GM23248 (cell line): ENCODE measurements at places on chromosomes 5 and 9. TPM values are rescaled to one million over a fixed set of nuclear protein-coding genes. Genes with fewer than 3 reads are reported as not detected.

The PDZD2 gene
- polyA plus RNA-seq: 0.21 and 0.43 TPM in 2 replicates

The NCBP1 gene
- polyA plus RNA-seq: 28.5 and 31.8 TPM in 2 replicates

The CDC14B gene
- polyA plus RNA-seq: 7.6 and 8.1 TPM in 2 replicates

DNA sequence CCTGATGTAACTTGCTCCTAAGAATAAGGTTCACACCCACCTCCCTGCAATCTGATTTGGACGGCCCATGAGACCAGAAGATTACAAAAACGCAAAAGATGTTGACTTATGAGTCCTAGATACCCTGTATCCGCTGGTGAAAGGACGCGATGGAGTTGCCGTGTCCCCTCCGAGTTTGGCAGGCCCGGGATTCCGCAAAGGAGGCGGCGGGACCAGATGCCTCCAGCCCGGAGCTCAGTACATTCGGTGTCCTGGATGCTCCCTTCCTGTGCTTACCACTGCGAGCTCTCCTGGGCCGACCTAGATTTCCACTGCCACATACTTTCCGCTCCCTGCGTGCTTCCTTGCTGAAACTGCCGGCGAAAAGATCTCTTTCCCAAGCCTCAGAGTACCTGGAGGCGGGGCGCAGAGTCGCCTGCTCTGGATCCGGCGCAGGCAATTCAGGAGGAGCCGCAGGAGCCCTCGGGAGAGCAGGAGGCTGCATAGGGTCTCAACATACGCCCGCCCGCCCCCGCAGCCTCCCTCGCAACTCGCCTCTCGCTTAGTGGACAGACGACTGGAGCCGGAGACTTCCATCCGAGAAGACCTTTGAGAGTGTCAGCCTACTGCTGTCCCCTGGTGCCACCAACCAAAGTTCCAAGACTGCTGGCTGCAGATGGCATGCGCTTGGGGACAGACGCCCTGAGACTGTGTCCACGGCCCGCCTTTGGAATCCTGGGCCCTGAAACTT lies 39.8 kb downstream of the ANXA2R start:
- H3K27ac ChIP-seq: no peak overlapping the region
- no peaks in the 10 kb centered on the region for H3K4me1 ChIP-seq
- DNase-seq: peak; percentile 52
- peak overlapping the region; percentile 53 for H3K4me3 ChIP-seq

DNA sequence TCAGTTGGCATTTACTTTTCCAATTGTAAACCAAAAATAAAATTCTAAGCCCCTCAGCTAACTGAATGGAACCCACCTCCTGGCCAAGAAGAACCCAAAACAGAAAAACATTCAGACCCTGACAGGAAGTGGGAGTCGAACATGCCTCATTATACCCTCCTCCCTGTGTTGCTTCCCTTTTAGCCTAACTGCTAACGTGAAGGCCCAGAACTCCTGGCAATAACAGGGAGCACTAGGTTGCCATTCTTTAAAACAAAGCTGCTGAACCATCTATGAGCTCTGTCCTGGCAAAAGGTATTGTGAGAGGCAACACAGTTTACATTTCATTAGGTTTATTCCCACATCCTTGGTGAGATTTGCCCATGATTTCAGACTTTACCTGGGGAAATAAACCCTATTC lies 481.4 kb downstream of the CHSY3 start:
- H3K27me3 ChIP-seq: no peaks in the 10 kb centered on the region
- DNase-seq: no peak
- no peak overlapping the region for H3K4me3 ChIP-seq

DNA sequence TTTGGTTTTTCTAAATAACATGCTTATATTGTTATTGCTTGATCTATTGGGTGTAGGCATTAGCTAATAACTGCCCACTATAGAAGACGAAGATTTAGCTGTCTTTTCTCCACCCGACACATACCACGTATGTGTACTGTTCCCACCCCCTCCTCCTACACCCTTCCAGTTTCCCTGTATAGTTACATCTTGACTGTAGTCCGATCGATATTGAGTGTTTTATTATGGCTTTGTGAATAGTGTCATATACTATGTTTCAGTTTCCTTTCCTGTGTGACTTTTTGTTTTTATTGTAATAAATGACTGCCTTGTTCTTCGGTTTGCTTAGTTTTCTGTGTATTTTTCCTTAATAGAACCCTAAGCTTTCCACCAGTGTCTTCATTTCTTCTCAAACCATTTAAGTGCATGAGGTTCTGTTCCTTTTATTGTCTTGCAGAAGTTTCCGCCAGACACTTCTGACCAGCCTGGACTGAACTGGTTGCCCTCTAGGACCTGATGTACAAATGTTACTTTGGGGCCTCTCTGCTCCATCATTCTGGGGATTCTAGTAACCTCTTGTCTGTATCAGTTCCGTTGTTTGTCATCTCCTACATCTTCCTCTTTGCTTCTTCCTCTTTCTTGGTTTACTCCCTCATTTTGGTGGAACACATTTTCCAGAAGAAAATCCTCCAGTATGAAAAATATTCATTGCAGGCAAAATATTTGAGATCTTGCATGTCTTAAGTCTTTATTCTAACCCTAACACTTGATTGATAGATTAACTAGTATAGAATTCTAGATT lies 61.8 kb downstream of the PRKACG start:
- H3K27me3 ChIP-seq: no peaks in the 10 kb centered on the region
- H3K36me3 ChIP-seq: no peaks in the 10 kb centered on the region
- no peak for DNase-seq
- H3K27ac ChIP-seq: no peak overlapping the region

DNA sequence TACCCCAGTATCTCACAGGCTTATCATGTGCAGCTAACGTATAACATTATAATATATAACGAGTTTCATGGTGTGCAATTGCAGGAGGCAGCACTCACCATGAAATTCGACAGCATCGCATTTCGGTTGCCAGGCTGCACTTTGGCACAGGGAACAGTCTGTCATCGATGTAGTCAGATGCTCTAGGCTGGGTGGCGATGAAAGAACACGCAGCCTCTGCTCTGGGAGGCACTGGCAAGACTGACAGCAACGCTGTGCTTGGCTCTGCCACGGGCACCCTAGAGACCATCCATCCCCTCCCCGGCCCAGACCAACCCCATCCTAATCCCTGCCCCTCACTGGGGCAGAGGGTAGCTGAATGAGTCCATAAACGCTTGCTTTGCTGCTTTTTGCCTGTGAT lies 290.8 kb downstream of the MED10 start:
- H3K4me3 ChIP-seq: no peak overlapping the region
- no peaks in the 10 kb centered on the region for H3K4me1 ChIP-seq
- no peak for DNase-seq
- no peaks in the 10 kb centered on the region for H3K36me3 ChIP-seq
- H3K27me3 ChIP-seq: no peaks in the 10 kb centered on the region

DNA sequence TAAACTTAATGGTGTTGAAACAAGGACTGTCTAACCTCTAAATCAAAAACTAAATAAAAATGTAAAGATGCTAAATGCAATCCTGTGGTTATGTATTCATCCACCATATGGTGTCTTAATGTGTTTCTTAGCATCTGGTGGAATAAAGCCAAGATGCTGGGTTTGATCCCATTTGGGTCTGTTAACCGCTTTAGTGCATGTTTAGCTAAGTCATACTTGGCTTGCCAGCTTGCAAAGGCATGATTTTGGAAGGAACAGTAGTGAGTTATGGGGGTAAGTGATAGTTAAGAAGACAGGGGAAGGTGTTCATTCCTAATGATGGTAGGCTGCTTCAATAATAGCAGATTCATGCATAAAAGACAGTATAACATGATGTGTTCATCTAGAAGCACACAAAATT lies 139.0 kb upstream of the SLC27A6 start:
- no peaks in the 10 kb centered on the region for H3K4me1 ChIP-seq
- H3K36me3 ChIP-seq: no peaks in the 10 kb centered on the region
- DNase-seq: no peak
- H3K27me3 ChIP-seq: no peaks in the 10 kb centered on the region
- no peak overlapping the region for H3K4me3 ChIP-seq

GRCh38 chr5:134086943-134087305 lies 27.6 kb upstream of the TCF7 start:
- no peaks in the 10 kb centered on the region for H3K36me3 ChIP-seq
- no peak overlapping the region for H3K27ac ChIP-seq
- H3K4me1 ChIP-seq: peaks cover 1% of the 10 kb centered on the region; the same call in 1 of the 2 replicates

GRCh38 chr5:134758176-134758503 lies 439 bp upstream of the DDX46 start:
- no peaks in the 10 kb centered on the region for H3K27me3 ChIP-seq
- no peak for DNase-seq
- peaks cover 12% of the 10 kb centered on the region for H3K4me1 ChIP-seq
- peak overlapping the region; percentile 94 for H3K4me3 ChIP-seq
- no peaks in the 10 kb centered on the region for H3K36me3 ChIP-seq
- H3K27ac ChIP-seq: peak overlapping the region; percentile 63

DNA sequence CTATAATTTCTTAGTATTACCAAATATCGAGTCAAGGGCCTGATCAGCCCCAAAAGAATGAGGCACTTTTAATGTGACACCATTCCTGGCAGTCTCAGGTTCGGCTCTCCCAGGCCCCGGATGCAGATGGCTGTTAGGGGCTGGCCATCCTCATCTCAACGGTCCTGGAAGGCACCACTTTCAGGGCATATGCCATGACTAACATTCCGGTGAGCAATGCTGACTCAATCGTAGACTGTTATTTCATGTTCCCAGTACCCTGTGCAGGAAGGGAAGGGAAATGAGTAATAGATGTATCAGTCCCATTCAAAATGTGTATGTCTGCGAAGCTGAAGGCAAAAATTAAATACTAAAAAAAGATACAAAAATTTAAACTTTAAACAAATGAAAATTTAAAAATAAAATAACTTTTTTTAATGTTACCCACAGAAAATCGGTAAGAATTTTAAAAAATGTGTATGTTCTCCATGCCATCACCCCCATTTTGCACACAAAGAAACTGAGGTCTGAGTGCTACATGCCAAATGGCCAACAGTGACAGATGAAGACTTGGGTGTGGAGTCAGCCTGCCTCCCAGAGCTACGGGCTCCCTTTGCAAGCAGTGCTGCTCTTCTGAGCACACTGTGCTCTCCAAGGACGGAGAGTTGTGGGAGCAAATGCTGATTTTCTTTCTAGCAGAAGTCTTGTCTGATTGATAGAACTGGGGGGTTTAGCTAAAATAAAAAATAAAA lies 79.0 kb downstream of the GLDC start:
- H3K27ac ChIP-seq: peak overlapping the region; percentile 98
- no peaks in the 10 kb centered on the region for H3K27me3 ChIP-seq
- H3K36me3 ChIP-seq: no peaks in the 10 kb centered on the region
- DNase-seq: peak; percentile 99
- H3K4me3 ChIP-seq: peak overlapping the region; percentile 69
- H3K4me1 ChIP-seq: peaks cover 41% of the 10 kb centered on the region

DNA sequence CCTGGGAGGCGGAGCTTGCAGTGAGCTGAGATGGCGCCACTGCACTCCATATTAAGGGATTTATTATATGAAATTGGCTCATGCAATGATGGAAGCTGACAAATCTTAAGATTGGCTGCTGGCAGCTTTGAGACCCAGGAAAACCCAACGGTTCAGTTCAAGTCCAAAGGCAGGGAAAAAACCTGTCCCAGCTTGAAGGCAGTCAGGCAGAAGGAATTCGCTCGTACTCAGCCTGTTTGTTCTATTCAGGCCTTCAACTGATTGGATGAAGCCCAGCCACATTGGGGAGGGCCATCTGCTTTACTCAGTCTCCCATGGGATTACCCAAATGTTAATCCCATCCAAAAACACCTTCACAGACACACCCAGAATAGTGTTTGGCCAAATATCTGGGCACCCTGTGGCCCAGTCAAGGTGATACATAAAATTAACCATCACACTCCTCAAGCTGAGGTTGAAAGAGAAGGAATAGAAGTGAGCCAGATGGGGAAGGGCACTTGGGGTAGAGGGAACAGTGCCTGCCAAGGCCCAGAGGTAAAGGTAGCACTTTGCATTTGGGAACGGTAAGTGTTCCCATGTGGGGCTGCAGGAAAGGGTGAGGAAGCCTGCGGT lies 8.5 kb upstream of the ORM1 start:
- H3K36me3 ChIP-seq: no peaks in the 10 kb centered on the region
- no peaks in the 10 kb centered on the region for H3K27me3 ChIP-seq
- H3K4me3 ChIP-seq: no peak overlapping the region
- H3K4me1 ChIP-seq: 0 out of 2 replicates have a peak, but pooled peaks cover 7% of the 10 kb centered on the region

GRCh38 chr5:140207250-140207964 lies 32.4 kb downstream of the CYSTM1 start:
- no peak for DNase-seq
- H3K27me3 ChIP-seq: no peaks in the 10 kb centered on the region
- no peak overlapping the region for H3K27ac ChIP-seq

- peaks cover 92% of the 10 kb centered on the region for H3K4me1 ChIP-seq
- H3K4me3 ChIP-seq: peak overlapping the region; percentile 31
- H3K27me3 ChIP-seq: no peaks in the 10 kb centered on the region
- DNase-seq: peak; percentile 98
- H3K27ac ChIP-seq: peak overlapping the region; percentile 93
- H3K36me3 ChIP-seq: peaks cover 79% of the 10 kb centered on the region
These were observed 21.3 kb downstream of the NREP start for GRCh38 chr5:111735583-111736270.

DNA sequence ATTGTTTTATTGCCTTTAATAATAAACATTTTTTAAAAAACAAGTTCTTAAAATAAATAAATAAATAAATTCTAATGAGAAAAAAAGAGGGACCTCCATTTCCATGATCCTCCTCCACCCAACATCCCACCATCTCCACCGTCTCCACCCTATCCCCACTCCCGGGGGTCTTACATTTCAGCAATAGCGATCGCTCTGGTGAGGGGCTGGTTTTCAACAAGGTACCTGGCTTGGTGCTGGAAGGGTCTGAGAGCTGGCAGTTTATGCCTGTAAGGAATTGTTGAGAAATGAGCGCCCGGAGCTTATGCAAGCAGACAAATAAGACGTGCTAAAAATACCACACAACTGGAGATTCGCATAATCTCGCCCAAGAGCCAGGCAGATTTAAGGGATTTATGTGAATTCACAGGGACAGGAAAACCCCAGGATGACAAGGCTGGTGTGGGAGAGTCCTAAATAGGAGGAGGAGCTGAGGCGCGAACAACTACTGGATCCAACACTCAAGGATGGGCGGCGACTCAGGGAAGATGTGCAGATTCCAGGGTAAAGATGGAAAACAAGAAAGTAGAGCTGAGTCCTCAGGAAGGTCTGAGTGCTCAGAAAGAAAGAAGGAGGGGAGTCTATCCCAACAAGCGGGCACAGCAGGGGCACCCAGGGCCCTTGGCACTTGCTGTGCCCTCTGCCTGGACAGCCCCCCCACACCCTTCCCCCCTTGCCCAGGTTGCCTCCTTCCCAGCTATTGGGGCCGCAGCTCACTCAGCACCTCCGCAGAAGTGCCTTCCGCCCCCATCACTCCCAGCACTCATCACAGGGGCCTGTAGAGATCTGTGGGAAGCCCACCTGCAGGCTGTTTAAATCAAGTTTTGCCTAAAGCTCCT lies 27.0 kb downstream of the TRIM14 start:
- H3K4me3 ChIP-seq: no peak overlapping the region
- H3K4me1 ChIP-seq: no peaks in the 10 kb centered on the region
- no peak for DNase-seq
- no peak overlapping the region for H3K27ac ChIP-seq
- no peaks in the 10 kb centered on the region for H3K27me3 ChIP-seq

GRCh38 chr9:20650750-20651299 lies 28.5 kb upstream of the MLLT3 start:
- no peaks in the 10 kb centered on the region for H3K27me3 ChIP-seq
- H3K36me3 ChIP-seq: no peaks in the 10 kb centered on the region
- H3K4me3 ChIP-seq: no peak overlapping the region
- no peak for DNase-seq
- no peaks in the 10 kb centered on the region for H3K4me1 ChIP-seq

GRCh38 chr5:4924577-4924976 lies 215.6 kb upstream of the ADAMTS16 start:
- no peaks in the 10 kb centered on the region for H3K4me1 ChIP-seq
- DNase-seq: peak; percentile 36
- H3K27me3 ChIP-seq: peaks cover 2% of the 10 kb centered on the region; the same call in 1 of the 2 replicates
- H3K27ac ChIP-seq: no peak overlapping the region
- H3K36me3 ChIP-seq: no peaks in the 10 kb centered on the region
